ENCODE measurements at places on chromosomes 1 and 21.

DNA sequence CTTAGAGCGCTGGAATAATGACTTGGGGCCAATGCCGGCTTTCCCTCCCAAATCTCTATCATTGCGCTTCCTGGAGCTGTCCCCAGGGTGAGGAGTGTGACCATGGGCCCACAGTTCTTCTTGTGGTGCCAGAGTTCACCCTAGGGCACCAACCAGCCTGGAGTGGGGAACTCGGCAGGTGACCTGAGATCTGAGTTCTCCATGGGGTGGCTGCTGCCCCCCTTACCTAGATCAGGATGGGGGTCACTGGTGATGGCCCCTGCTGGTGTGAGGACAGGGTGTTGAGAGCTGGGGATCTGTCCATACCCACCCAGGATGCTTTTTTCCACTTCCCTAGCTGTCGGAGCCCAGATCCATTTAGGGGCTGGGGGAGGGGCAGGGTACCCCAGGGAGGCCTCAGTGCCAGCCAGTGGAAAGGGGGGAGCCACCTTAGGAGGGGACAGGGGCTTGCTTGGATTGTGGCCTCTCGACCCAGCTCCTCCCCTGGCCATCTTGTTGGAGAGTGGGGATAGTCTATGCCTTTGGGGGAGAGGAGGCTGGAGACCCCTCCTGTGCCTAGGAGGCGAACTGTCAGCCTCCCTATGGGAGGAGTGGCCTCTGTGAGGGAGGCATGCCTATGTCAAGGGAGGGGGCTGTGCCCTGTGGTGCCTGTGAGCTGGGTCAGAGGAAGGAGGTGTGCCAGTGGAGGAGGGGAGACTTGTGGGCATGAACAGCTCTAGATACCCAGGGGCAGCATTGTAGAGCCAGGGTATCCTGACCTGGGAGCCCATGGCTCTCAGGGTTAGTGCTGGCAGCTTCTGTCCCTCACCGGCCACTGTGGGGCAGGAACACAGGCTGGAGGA lies 1.7 kb downstream of the FOXO6 start:
- no peak for DNase-seq

DNA sequence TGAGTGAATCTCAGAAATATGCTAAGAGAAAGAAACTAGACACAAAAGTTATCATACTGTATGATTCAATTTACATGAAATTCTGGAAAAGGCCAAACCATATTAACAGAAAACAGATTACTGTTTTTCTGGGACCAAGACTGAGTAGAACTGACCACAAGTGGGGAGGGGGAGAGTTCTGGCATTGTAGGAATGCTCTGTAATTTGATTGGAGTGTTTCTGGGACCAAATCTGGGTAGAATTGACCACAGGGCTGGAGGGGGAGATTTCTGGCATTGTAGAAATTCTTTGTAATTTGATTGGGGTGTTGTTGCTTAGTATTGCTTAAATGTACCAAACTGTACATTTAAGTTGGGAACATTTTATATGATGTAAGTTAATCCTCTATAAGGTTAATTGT lies 3.4 kb upstream of the OR10K1 start:
- no peak for DNase-seq

GRCh38 chr1:19765623-19766022 lies 34.1 kb downstream of the TMCO4 start:
- no peak for DNase-seq

- no peak for DNase-seq
Observed at GRCh38 chr1:174815474-174815908, 184.3 kb upstream of the CACYBP start.

DNA sequence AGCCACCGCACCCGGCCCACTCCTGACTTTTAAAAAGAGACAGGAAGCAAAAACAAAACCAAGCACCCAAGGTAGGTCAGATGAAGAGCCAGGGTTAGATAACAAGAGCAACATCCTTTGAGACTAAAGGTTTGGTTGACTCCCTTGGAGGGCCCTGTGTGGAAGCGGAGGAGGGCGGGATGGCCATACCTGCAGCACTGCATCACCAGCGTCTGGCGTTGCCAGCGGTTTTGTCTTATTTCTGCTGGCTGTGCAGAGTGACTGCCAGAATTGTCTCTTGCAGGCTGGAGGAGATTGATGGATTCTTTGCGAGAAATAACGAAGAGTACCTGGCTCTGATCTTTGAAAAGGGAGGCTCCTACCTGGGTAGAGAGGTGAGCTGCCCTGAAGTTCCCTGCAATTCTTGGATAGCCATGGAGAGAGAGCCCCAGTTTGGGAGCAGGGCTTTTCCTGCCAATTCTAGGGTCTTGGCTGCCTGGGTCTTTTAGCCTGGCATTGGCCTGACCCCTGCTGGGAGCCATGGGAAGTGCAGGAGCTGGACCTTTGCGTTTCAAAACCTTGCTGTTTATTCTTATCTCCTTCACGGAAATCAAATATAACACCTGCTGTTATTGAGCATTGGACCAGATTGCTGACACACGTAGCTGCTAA lies 24.0 kb downstream of the QSOX1 start:
- DNase-seq: peak; percentile 63

GRCh38 chr1:248839168-248839555 lies 1.1 kb downstream of the ZNF672 start:
- DNase-seq: no peak

- no peak for DNase-seq
Observed at GRCh38 chr1:59143811-59144210, 153.1 kb upstream of the FGGY start.

- DNase-seq: no peak
Observed at GRCh38 chr1:118961156-118961555, 27.0 kb downstream of the TBX15 start.

- no peak for DNase-seq
Observed at GRCh38 chr1:182649041-182649440, 35.3 kb downstream of the RGS8 start.

GRCh38 chr21:46639489-46640386 lies 4.3 kb downstream of the PRMT2 start:
- no peak for DNase-seq

- no peak for DNase-seq
Observed at GRCh38 chr1:212313616-212314015, 28.4 kb downstream of the PPP2R5A start.

DNA sequence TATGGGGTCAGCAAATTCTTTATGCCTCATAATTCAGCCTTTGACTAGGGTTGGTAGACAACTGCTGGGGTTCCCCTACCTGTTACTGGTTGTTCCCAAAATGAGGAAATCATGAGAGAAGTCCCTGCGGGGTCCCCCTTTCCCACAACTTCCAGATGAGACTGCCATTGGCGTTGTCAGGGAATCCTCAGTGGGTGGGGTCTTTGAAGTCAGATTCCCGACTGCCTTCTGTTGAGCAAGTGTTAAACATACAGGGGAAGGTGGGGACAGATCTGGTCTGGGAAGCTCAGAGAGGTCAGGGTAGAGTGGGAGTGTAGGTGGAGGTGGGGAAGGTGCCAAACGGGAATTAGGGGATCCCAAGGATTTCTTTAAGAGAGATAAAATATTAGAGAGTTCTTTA lies 14.7 kb downstream of the HSD3B2 start:
- no peak for DNase-seq

- no peak for DNase-seq
Observed at GRCh38 chr21:16125274-16125673, 395.5 kb downstream of the USP25 start.

- DNase-seq: no peak
Observed at GRCh38 chr1:228035844-228036243, 29.0 kb downstream of the WNT3A start.
